ENCODE measurements at places on chromosomes 13 and 19. TPM values are rescaled to one million over a fixed set of nuclear protein-coding genes. Genes with fewer than 3 reads are reported as not detected.

CEACAM8 gene
- not detected for total RNA-seq

C19orf81 gene
- not detected for total RNA-seq

SHISA7 gene
- not detected for total RNA-seq

TMEM59L gene
- total RNA-seq = 0.96 TPM

TMEM38A gene
- total RNA-seq = 2.1 TPM

SIGLEC9 gene
- 0.28 TPM for total RNA-seq

SHFL gene
- total RNA-seq = 25.1 TPM

IGFL2 gene
- total RNA-seq = not detected

ZNF728 gene
- total RNA-seq = 0.19 TPM

APLP1 gene
- 12.7 TPM for total RNA-seq

RINL gene
- 2.7 TPM for total RNA-seq

MUC16 gene
- not detected for total RNA-seq

SHISA2 gene
- total RNA-seq = 0.28 TPM

CCNA1 gene
- 12.8 TPM for total RNA-seq

PGPEP1 gene
- 61.2 TPM for total RNA-seq

DIRAS1 gene
- total RNA-seq = 0.85 TPM

ALOX5AP gene
- under 0.01 TPM for total RNA-seq

ABCC4 gene
- 24.5 TPM for total RNA-seq

KLK3 gene
- total RNA-seq = not detected

SGTA gene
- 24.2 TPM for total RNA-seq

KIR2DL4 gene
- not detected for total RNA-seq

ZNF536 gene
- total RNA-seq = not detected
